ENCODE measurements at places on chromosomes 3 and 15.

- no peak for DNase-seq
Measured at GRCh38 chr15:93985925-93986324, 245.4 kb upstream of the MCTP2 start.

DNA sequence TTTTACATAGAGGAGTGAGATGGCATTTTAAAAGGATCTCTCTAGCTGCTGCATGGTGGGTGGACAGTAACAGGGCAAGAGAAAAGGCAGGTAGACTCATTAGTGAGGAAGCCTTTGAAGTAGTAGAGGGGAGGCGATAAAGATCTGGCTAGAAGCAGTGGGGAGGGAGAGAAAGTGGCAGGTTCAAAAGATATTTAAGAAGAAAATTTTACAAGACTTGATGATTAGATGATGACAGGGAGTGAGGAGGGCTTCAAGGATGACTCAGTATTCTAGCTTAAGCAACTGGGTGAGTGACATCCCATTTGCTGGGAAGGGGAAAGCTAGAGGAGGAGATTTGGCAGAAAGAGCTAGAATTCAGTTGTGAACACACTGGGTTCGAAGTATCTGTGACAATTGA lies 3.8 kb upstream of the BRPF1 start:
- DNase-seq, result no peak

DNA sequence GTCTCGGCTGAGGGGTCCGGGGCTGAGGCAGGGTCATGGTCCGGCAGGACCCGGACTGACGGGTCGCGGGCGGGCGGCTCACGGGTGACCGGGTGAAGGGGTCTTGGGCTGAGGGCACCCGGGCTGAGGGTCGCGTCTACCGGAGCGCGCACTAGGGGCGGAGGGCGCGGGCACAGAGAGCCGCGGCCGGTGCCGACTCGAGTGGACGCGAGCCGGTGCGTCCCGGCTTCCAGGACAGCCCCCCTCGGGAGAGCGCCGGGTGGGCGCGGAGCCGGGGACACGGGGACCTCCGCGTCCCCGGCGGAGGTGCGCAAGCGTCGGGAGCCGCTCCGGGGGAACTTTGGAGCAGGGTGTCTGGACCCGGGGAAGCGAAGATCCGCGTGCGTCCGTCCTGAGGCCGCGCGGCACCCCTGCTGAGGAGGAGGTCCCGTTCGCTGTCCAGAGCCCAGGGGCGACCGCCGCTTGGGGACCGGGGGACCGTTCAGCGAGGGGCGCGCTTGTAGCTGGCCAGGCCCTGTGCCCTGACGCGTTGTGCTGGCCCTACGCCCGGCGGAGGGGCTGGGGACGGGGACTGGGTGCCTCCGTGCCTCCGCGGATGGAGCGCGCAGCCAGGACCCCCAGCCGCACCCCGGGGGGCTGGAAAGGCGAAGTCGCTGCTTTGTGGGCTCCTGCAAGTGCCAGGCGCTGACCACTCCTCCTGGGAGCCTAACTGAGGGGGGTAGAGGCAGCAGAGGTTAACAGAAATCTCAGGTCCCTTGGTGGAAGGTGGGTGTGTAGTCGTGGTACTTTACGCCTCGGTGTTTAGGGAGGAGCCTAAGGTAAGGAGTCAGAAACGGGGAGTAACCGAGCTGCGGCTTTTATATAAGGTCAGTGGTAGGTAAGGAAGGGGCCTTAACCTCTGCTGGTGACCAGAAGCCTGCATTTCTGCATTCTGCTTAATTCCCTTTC lies at the start of gene PPARG:
PPARG (plus strand) TSS at position 889 of the 948 bp plus-strand sequence. CDS start 90,642 bp downstream, outside the sequence.
- DNase-seq, result no peak

GRCh38 chr3:98711426-98711825 lies 51.7 kb upstream of the ST3GAL6 start:
- no peak for DNase-seq

GRCh38 chr3:58519668-58520402 lies 17.2 kb downstream of the ACOX2 start:
- DNase-seq, result no peak

DNA sequence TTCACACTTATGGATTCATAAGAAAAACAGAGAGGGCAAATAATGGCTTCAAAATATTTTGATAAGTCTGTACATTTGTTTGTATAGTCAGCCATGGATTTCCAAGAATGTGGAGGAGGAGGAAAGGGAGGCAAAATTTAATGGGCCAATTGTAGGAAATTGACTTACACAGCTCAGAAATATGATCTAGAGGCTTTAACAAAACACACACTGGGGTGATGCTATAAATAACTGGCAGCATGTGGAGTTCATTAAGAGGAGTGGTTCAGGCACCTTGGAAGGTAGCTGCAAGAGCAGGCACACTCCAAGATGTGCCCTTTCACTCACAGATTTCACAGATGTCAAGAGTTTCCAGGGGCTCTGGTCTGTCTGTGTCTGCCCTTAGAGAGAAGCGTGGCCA lies 193.4 kb upstream of the RASGRP1 start:
- DNase-seq, result no peak

- DNase-seq, result no peak
Measured at GRCh38 chr3:181105646-181106045, 116.1 kb upstream of the DNAJC19 start.

DNA sequence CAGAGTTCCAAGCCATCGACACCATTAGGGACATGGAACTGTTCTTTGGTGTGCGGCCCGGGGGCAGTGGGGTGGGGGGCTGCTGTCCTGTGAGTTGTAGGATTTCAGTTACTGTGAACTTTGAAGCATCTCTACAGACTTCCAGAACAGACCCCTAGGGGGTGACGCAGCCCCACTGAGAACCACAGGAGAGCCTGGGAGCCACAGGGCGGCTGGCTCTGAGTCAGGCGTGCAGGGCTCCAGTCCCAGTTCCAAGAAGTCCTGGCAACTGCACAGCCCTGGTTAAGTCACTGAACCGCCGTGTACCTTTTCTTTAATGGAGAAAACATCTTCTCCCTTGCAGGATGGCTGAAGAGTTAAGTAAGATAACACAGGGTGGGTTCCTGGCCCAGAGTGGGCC lies 23.5 kb upstream of the LRTM1 start:
- no peak for DNase-seq

GRCh38 chr3:105402287-105402801 lies 35.6 kb downstream of the ALCAM start:
- DNase-seq, result no peak

DNA sequence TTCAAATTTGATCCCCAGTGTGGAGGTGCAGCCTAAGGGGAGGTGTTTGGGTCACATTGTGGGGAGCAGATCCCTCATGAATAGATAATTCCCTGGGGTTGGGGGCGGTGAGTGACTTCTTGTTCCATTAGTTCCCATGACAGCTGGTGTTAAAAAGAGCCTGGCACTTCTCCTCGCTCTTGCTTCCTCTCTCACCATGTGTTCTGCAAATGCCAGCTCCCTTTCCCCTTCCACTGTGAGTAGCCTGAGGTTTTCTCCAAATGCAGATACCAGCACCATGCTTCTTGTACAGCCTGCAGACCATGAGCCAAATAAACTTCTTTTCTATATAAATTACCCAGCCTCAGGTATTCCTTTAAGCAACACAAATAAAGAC lies 23.1 kb downstream of the RIOX2 start:
- DNase-seq, result no peak

DNA sequence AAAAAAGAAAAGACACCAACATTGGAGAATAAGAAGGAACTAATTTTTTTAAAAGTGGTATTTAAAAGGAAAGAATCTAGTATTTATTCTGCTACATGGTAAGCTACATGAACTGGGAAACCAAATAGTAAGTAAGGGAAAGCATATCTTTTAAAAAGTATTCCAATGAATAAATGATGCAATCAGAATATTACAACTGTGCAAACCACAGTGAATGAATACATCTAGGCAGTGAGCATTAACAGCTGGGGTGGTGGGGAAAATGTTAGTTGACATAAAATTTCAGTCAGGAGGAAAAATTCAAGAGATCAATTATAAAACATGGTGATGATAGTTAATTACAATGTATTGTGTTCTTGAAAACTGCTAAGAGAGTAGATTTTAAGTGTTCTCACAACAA lies 16.9 kb downstream of the ICE2 start:
- DNase-seq, result no peak

- DNase-seq, result no peak
Measured at GRCh38 chr3:7146529-7146928, 285.6 kb downstream of the GRM7 start.

GRCh38 chr3:113250566-113250965 lies 39.2 kb downstream of the BOC start:
- no peak for DNase-seq

- DNase-seq, result no peak
Measured at GRCh38 chr15:60612400-60613048, 133.6 kb upstream of the ICE2 start.

DNA sequence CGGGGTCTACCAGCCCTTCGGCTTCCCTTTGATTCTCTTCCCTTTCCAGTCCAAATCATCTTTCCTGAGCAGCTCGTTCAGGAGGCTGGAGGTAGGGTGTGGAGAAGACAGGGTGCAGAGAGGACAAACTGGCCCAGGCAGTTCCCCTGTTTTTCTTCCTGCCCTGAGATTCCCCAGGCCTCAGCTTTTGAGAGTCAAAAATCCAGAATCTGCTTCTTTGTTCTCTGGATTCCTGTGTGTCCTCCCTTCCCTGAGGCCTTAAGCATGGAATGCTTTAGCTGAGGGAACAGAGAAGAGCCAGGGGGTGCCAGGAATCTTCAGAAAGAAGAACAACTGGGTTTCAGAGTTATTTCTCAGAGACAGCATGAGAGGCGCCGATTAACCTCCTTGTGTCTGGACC lies 26.7 kb upstream of the LRTM1 start:
- no peak for DNase-seq

GRCh38 chr3:143601723-143602484 lies 246.4 kb downstream of the SLC9A9 start:
- DNase-seq, result no peak

DNA sequence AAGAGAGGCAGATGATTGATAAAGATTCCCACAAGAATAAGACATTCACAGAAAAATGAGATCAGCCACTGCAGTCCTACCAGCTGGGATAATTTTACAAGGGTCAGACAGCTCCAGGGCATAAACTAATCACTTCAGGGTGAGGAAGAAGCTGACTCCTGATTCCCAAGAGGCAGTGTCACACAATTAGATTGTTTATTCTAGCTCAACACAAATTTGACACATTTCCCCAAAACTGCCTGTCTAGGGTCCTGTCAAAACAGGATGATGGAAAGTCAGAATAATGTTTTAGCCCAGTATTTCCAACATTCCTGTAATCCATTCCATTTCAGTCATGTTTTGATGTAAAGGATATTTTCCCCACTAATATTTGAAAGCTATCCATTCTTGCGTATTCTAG lies 110.8 kb downstream of the TNIK start:
- no peak for DNase-seq

- no peak for DNase-seq
Measured at GRCh38 chr3:28334552-28334951, 14.0 kb upstream of the ZCWPW2 start.

DNA sequence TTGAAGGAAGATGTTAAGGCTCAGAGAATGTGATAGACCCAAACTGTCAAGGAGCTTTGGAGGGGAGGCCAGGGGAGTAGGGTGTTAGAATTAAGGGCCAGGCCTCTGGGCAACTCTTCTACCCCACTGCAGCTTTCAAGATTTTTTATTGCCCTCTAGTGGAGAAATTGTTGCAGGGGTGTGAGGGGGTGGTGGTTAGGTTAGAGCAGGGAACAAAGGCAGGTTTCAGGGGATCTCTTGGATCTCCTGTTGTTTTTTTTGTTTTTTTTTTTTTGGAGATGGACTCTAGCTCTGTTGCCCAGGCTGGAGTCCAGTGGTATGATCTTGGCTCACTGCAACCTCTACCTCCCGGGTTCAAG lies 1.4 kb upstream of the SEC13 start:
- DNase-seq, result no peak

GRCh38 chr3:161273589-161274218 lies 52.6 kb downstream of the NMD3 start:
- DNase-seq, result peak; percentile 7

- DNase-seq, result no peak
Measured at GRCh38 chr3:127134466-127134865, 58.5 kb upstream of the PRR23E start.

Measured in stimulated activated CD4-positive, alpha-beta T cell treated with anti-CD3 and anti-CD28 coated beads, Interleukin-15, amount 100 ng/mL, for 48 hours (primary cell).